Right atrium auricular region (tissue), 2 donors: ENCODE measurements at places on chromosomes 4 and X. TPM values are rescaled to one million over a fixed set of nuclear protein-coding genes. Genes with fewer than 3 reads are reported as not detected.
A peak's percentile ranks its signal among the peaks of the same experiment; 100 is the strongest.

DNA sequence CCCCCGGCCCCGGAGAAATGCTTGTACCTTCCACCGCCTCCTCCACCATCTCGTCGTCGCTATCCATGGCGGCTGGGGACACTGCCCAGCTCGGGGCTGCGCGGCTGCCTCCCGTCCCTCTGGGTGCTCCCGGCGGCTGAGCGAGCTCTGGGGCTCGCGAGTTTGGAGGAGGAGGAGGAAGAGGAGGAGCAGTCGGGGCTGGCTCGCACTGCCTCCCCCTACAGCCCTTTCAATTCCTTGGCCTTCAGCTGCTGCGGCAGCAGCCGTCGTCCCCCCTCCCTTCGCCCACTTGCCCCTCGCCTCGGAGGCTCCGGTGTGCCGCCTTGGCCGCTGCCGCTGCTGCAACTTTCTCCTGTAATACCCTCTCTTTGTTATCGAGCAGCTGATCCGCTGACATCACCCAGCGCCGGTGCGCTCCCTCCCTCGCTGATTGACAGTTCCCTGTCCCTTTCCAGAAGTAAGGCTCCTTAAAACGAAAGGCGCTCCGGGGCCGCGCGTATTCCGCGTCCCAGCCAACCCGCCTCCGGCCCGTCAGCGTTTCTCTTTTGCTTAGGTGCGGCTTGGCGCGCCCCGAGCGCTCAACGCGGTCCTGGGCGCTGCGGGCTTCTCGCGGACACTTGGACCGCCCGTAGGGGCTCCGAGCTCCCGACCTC, at the start of gene SETD7:
SETD7 (minus strand) TSS at position 149 of the 653 bp plus-strand sequence; CDS start at position 67, 82 bp downstream.
- peak; percentile 85 for DNase-seq

SMIM43 gene
- not detected for total RNA-seq

PLP1 gene
- 11.9 TPM for total RNA-seq

GRCh38 chrX:112967903-112968302, 127.3 kb upstream of the AMOT start:
- DNase-seq: no peak

SPINK2 gene
- total RNA-seq: 14.7 TPM

AKAP14 gene
- not detected for total RNA-seq

SPANXN3 gene
- total RNA-seq: not detected

ALB gene
- total RNA-seq: 0.41 TPM

DNA sequence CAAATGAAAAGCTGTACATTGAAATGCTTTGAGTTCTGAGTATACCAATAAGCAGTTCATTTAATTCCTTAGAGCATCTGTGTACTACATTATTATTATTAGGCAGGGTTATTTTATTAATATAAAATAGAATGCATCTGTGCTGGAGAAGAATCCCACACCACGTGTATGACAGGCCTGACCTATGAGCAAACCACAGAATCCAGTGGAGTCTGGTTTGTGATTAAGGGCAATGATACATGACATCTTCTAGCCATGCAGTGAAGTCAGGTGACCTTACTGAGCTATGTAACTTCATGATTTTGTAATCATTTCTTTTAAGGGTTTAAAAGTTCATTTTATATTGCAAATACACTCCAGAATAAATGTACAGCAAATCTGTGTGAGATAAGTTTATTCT, 1165.0 kb upstream of the TENM3 start:
- no peak for DNase-seq

DHRSX gene
- total RNA-seq: 19.9 TPM

GRCh38 chr4:117626664-117627063, 407.6 kb upstream of the NDST3 start:
- no peak for DNase-seq

GRCh38 chrX:136577552-136577951, 45.5 kb downstream of the VGLL1 start:
- peak; percentile 61 for DNase-seq

IL2RG gene
- total RNA-seq: not detected

DNA sequence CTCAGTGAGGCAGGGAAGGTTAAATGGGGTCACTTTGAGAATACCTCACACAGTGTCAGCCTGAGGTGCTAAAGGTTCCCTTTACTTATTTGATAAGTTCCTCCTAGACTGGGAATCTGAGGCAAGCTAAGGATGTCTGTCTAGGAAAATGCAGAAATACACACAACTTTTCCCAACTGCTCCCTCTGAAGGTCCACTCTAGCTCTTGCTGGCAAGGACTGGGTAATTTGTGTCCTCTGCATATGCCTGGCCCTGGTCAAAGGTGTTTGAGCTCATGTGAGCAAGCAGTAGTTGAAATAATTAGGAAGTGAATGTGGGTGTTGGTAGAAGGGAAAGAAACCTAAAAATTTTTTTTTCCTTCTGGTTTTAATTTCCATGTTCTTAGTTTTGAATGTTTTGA, 21.3 kb downstream of the TXLNG start:
- DNase-seq: no peak

DNA sequence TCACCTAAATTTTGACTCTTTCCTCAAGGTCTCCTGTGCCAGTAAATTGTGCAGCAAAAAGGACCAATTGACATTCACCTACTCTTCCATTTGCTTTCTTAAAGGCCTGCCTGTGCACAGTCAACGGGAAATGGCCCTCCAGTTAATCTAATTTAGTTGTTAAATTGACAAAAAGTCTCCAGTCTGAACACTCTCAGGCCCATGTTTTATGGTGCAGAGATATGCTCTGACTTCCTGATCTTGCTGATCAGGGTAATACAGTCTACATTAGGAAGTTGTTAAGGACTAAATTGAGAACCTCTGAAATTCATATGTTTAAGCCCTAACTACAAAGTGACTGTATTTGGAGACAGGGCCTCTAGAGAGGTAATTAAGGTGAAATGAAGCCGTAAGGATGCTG, 133.6 kb upstream of the IL15 start:
- DNase-seq: no peak

- DNase-seq: no peak
These were observed 339.2 kb downstream of the DCAF12L2 start for GRCh38 chrX:125826774-125827451.

DNA sequence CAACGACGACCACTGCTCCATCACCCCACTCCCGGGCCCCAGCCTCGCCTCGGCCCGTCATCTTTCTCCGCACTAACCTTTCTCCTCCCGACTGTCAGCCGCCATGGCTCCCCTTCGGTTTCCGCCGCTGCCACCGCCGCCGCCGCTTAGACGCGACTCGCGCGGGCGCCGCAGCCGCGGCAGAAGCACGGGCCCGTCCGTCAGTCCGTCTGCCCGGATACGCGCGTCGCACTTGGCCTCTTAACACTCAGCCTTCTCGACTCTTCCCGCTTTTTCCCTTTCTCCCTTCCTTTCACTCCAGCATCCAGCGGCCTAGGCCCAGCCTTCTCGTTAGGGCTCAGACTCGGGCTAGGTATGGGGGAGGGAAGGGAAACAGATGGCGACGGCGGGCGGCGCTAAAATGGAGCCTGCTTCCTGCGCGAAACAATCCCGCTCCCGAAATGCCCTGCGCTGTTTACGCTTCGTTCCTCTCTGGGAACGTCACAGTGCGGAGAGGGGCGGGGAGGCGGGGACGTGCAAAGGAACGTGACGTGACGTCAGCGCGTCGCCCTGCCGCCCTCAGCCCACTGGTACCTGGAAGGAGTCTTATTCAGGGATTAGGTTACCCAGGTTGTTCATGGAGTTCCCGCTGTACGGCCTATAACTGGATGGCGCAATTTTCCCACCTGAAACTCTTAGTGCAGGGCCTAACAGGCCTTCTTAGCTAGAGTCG, at the start of gene YTHDC1:
YTHDC1 (minus strand) TSS at position 442 of the 712 bp plus-strand sequence; CDS start at position 105, 337 bp downstream.
- DNase-seq: peak; percentile 97

GRCh38 chr4:74583757-74584156, 138.8 kb downstream of the AREG start:
- no peak for DNase-seq

GRCh38 chr4:126451237-126451873, 1136.6 kb downstream of the FAT4 start:
- DNase-seq: no peak

TMEM35A gene
- 0.33 TPM for total RNA-seq

GRCh38 chr4:26065833-26066232, 151.8 kb downstream of the SMIM20 start:
- DNase-seq: no peak
